ENCODE measurements at places on chromosomes 3 and 15.
A peak's percentile ranks its signal among the peaks of the same experiment; 100 is the strongest.

DNA sequence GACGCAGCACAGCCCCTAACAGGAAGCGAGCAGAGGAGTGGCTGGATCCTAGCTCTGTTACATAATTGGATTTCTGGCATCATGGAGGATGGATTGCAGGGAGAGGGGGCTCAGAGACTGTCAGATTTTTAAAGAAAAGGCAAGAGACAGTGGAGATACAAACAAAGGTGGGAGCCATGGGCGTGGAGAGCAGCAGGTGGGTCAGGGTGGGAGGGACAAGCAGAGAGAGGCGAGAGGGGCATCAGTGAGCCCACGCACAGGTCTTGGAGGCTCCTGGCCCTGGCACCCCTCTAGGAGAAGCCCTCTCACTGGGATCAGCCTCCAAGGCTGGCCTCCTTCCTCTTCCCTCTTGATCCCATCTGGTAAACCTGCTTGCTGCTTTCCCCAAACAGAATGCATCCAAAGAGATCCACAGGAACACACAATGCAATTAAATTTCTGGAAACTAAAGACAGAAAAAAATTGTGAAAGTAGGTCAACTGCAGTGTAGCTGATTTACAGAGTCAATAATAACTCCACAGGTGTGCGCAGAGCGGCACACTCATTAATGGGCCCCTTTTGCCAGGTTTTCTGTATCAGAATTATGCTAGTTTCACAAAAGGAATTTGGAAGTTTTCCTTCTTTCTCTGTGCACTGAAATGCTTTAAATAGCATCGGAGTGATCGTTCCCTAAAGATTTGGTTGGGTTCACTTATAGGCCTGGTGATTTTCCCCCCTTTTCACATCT lies 66.1 kb downstream of the LSM3 start:
- no peak for DNase-seq

DNA sequence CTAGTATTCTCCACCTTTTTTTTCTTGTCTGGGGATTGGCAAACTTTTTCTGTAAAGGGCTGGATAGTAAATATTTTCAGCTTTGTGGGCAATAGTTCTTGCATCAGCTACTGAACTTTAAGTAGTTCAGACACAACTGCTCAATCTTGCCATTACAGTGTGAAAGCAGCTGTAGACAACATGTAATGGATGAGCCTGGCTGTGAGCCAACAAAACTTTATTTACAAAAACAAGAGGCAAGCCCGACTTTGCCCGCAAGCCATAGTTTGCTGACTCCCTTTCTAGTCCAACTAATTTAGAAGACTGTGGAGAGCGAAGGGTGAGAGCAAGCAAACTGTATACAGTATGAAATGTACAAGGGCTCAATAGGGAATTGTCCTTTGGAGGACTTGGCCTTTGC lies 6.2 kb downstream of the FRMD4B start:
- DNase-seq, result no peak

DNA sequence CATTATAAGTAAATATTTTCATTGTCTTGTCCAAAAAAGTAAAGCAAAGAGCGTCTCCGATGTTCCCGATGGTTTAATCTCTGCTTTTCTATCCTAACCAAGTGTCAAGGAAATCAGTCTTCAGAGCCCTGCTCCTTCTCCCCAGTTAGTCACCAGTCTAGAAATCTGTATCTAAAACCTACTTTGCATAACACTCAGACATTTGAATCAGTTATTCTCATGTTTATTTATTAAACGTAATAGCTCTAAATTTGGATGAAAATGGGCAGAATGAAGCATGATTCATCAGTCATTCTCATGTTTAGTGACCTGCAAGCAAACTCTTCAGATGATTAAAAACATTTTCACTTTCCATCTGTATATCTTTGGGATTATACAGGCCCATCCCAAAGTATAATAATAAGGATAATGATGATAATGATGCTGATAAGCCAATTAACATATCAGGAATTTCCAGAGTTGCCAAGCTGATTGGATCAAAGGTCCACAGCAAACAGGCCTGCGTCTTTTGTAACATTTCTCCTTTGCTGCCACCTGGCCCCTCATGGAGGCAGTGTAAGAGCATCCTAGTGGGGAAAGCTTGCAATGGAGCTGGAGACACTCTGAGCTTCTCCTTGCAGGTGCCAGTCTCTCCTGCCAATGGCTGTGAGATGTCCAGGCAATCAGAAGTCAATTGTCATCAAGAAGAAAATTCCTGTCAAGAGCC lies 273.9 kb downstream of the IGSF11 start:
- DNase-seq, result no peak

DNA sequence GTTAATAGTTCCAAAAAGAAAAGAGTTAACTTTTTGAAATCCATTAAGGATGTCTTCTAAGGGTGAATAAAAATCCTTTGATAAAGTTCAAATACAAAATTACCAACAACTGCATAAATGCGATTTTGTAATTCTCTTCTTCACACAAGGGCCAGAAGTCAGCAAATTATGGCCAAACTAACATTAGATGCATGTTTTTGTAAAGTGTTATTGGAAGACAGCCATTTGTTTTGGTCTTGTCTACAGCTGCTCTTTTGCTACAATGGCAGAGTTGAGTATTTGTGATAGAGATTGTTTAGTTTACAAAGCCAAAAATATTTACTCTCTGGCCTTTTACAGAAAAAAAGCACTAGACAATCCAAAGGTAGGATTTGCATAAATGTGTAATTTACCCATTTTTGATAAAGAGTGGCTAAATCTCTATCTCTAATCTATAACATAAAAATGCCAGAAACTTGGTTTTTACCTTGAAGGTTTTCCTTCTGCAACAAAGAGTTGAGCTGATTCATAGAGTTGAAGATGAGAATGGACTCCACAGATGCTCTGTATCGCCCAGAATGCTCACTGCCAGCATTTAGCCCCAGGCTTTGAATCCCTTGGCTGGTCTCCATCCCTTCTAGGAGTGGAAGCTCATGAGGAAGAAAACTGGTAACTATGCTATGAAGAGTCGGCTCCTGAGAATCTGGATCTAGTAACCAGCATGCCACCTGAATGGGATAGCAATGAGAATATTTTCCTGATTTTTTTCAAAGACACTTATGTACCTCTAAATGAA lies 64.5 kb downstream of the POLQ start:
- DNase-seq, result no peak

GRCh38 chr15:89462198-89462912 lies 34.0 kb downstream of the RHCG start:
- DNase-seq, result no peak

DNA sequence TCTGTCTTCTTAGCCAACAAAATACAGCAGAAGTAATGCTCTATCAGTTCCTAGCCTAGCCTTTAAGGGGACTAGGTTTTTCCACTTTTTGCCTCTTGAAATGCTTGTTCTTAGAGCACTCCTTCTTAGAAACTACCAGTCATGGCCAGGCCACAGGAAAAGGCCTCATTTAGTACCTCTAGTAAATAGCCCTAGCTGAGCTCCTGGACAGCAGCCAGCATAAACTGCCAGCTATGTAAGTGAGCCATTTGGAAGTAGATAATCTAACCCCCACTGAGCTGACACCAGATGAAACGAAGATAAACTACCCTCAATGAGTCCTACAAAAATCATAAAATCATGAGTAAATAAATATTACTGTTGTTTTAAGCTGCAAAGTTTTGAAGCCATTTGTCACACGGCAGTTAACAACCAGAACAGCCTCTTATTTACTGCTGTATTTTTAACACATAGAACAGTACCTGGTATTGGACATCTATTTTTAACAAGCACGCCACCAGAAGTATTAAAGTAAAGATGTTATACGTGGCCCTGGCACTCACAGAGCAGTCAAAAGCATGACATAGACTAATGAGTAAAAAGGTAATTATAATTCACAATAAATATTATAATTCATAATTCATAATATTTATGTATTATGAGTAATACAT lies 12.0 kb downstream of the TBC1D5 start:
- DNase-seq, result no peak

GRCh38 chr3:16264174-16264707 lies 502 bp downstream of the DPH3 start:
- no peak for DNase-seq

- peak; percentile 1 for DNase-seq
These were observed 620 bp downstream of the ABHD5 start for GRCh38 chr3:43691120-43691995.

- DNase-seq, result no peak
These were observed 28.6 kb upstream of the ST8SIA2 start for GRCh38 chr15:92365084-92365483.

GRCh38 chr3:22451501-22451900 lies 700.5 kb upstream of the ZNF385D start:
- no peak for DNase-seq

DNA sequence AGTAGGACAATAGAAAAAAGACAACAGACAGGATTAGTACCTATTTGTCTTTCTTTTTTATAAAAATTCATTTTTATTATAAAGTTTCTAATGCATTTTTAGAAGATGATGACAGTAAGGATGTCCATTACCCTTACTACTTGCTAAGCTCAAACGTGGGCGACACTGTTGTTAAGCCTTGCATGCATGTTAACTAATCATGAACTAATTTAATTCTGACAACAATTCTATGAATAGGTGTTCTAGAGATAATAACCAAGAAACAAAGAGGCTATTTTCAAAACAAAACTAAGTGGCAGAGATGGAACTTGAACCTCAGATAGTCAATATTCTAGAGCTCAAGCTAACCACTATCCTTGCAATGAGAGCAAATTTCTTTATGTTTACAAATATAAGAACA lies 247.9 kb downstream of the GBE1 start:
- DNase-seq, result no peak

- no peak for DNase-seq
These were observed 10.7 kb upstream of the CNTN6 start for GRCh38 chr3:1082108-1082507.

- no peak for DNase-seq
These were observed 22.4 kb downstream of the FAN1 start for GRCh38 chr15:30926161-30926560.

- DNase-seq, result no peak
These were observed 23.6 kb downstream of the PRR20G start for GRCh38 chr3:127264292-127264691.

GRCh38 chr3:37139567-37140052 lies 34.8 kb downstream of the LRRFIP2 start:
- DNase-seq, result no peak

- DNase-seq, result no peak
These were observed 135.3 kb downstream of the FEZF2 start for GRCh38 chr3:62238003-62238402.

DNA sequence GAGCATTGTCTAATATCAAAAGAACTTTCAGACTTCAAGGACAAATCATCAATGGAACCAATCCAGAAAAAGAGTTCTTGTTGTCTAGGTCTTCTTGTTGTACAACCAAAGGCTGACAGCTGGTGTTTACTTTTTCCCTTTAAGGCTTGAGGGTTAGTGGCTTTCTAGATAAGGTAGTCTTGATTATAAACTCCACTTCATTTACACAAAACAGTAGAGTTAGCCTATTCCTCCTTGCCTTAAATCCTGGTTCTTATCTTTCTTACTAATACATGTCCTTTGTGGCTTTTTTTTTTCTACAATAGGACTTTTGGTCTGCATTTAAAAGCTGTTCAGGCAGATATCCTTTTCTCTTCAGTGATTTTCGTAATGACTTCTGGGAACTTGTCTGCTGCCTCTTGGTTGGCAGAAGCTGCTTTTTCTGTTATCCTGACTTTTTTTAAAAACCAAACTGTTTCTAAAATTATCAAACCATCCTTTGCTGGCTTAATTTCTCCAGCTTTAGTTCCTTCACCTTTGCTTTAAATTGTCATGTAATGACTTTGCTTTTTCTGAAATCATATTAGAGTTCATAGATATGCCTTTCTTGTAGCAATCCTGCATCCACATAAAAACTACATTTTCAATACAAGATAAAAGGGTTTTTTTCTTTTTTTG lies 44.8 kb downstream of the STRIT1 start:
- no peak for DNase-seq

- DNase-seq, result no peak
These were observed 109.5 kb upstream of the PLXNA1 start for GRCh38 chr3:126873416-126873815.

GRCh38 chr15:85899927-85900326 lies 105.2 kb upstream of the KLHL25 start:
- no peak for DNase-seq

GRCh38 chr3:121269389-121269788 lies 276.4 kb downstream of the POLQ start:
- no peak for DNase-seq

GRCh38 chr3:27307566-27307965 lies 61.6 kb downstream of the NEK10 start:
- DNase-seq, result no peak

- no peak for DNase-seq
These were observed 271.2 kb upstream of the ROPN1 start for GRCh38 chr3:124263168-124263567.

GRCh38 chr3:21484057-21484827 lies 266.8 kb downstream of the ZNF385D start:
- DNase-seq, result no peak

GRCh38 chr3:165440380-165440779 lies 244.2 kb upstream of the SLITRK3 start:
- DNase-seq, result no peak

DNA sequence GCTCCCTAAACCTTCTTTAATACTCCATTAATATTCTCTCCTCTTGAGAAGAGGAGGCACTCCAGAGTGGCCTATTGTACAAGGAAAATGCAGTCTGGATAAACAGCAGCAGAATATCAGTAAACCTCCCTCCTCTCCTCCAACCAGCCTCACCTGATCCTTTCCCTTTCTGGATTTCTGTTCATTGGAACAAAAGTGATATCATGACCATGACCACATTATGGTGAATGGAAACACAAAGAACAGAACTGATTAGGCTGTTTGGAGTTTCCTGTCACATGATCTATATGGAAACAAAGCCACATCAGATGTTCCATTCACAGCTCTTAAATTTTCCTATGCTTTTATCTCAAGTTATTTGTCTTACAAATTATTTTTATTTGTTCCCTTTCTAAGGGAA lies 14.6 kb downstream of the C2CD4B start:
- DNase-seq, result no peak

DNA sequence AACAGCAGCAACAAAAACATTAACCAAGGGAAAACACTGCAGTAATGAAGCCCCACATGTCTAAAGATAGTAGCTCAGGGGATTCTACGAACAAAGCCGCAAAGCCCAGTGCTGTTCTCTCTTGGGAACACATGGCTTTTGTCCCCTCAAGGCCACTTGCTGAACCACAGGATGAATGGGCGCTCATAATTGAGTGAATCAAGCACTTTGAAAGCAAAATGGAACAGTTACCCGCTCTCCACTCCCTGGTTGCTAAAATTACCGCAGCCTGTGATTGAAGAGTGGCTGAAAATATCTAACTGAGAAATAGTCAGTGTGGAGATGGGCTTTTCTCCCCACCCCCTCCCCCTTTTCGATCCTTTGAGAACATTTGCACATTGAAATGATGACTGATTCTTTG lies 39.6 kb downstream of the RASGRF1 start:
- DNase-seq, result no peak

GRCh38 chr3:183572935-183573334 lies 17.4 kb upstream of the KLHL6 start:
- no peak for DNase-seq

Data from stimulated activated CD8-positive, alpha-beta memory T cell treated with anti-CD3 and anti-CD28 coated beads, Interleukin-4, amount 100 ng/mL, for 1 hour (primary cell).